Activated naive CD8-positive, alpha-beta T cell treated with anti-CD3 and anti-CD28 coated beads, Interleukin-2, amount 10 ng/mL, durations not matched to agents 7 days and 5 days (primary cell): ENCODE measurements at places on chromosomes 1 and 21. TPM values are rescaled to one million over a fixed set of nuclear protein-coding genes. Genes with fewer than 3 reads are reported as not detected.
A peak's percentile ranks its signal among the peaks of the same experiment; 100 is the strongest.

SLFNL1 gene
- 0.60 TPM for total RNA-seq

GRCh38 chr1:214004795-214005194 lies 17.0 kb downstream of the PROX1 start:
- no peak for DNase-seq

DNA sequence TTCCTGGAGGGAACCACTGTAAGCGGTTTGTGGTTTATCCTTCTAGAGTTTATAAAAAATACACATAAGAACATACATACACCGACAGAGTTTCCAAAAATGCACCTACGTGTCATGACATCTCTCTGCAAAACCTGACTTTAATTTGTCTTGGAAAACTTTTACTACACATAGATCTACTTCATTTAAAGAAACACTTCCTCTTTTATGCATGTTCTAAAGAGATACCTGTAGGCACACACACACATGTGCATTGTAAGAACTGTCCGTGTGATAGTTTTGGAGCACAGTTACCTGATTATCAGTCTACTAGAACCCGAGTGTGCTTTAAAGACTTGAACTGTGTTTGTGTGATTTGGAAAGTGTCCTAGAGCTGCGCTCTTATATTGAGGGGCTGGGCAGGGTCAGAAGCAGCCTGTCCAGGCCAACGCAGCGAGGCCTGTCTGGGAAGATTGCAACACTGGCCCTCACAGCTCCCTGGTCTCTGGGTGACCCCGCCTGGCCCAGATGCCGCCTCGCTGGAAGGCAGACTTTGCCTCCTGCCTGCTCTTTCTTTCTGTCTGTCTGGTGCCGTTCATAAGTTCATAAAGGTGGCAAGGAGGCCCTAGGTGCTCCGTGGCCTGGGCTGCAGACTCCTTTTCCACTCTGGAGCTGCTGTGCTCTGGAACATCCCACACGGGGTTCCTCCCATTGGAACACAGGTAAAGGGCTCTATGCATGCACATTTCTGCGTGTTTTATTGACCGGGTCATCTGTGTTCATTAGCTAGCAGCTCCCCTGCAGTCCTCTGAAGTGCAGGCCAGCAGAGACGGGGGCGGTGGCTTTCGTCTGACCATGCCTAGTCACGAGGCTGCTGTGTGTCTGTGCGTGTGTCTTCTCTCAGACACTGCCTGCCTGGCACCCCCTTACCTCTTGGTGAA lies 46.3 kb downstream of the AGPAT3 start:
- DNase-seq, result no peak

DNA sequence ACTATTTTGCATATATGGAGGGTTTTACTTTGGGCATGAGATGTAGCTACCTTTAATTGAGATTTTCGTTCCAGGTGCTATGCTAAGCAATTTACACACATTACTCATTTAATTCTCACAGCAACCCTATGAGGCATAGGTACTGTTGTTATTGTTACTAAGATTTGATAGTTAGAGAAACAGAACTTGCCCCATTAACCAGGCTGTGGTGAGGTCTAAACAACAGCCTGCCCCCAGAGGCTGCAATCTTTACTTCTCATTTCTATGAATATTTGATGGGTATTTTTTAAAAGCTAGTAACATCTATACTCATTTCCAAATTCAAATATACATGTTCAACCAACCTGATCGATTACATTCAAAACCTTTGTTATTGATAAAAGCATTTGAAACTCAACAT lies 155.6 kb downstream of the GALNT2 start:
- DNase-seq, result no peak

GRCh38 chr1:26477446-26478152 lies 5.4 kb downstream of the HMGN2 start:
- no peak for DNase-seq

DPT gene
- not detected for total RNA-seq

UMODL1 gene
- total RNA-seq, result 0.30 TPM

- no peak for DNase-seq
Observed at GRCh38 chr1:194355488-194356106, 1169.2 kb upstream of the B3GALT2 start.

GRCh38 chr1:201945157-201945556 lies 1.2 kb downstream of the LMOD1 start:
- no peak for DNase-seq

- peak; percentile 46 for DNase-seq
Observed at GRCh38 chr1:41282679-41283317, 40.7 kb upstream of the SCMH1 start.

KLHL21 gene
- total RNA-seq, result 39.0 TPM

DNA sequence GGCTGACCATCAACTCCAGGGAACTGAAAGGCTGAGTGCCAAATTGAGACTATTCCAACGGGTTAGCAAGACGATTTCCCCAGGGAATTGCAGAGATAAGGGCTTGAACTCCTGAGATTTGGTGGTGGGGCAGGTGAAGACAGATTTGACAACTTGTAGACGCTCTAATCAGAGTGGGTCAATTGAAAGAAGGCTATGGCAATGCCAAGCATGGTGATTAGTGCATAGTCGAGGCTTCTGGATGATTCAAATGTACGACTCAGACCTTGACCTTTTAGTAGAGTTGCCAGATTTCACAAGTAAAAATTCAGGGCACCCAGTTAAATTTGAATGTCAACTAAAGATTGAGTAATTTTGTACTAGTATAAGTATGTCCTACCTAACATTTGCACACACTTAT lies 302.1 kb upstream of the SPAG17 start:
- no peak for DNase-seq

- DNase-seq, result no peak
Observed at GRCh38 chr1:21734526-21734925, 48.4 kb downstream of the USP48 start.

GRCh38 chr1:223330466-223330865 lies 33.5 kb downstream of the SUSD4 start:
- no peak for DNase-seq

DNA sequence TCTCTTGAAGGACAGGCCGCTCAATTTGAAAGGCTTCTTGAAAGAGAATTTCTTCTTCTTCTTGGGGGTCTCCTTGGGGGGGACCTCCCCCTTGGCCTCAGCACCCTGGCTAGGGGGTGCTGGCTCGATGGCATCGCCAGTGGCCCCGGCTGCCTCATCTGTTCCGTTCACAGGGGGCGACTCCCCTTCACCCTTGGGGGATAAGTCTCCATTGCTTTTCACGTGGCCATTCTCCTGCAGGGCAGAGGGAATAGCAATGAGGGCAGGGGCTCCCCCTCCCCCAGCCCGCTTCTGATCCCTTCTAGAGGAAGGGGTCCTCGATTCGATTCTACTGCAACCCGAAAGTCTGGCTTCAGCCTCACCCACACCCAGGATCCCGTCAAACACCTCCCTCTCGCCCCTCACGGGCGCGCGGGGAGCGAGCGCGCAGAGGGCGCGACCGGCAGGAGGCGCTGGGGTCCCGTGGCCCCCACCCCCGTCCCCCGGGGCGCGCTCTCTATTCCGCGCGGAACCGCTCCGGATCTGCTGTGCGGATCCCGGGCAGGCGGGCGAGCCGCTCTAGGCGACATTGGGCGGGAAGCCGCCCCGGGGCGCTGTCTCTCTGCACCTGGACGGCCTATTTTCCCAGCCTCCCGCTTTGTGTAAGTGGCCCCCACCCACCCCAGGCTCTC lies 1.0 kb downstream of the MARCKSL1 start:
- DNase-seq, result peak; percentile 74

GRCh38 chr1:181092883-181093458 lies 4.5 kb downstream of the IER5 start:
- DNase-seq, result no peak

DNA sequence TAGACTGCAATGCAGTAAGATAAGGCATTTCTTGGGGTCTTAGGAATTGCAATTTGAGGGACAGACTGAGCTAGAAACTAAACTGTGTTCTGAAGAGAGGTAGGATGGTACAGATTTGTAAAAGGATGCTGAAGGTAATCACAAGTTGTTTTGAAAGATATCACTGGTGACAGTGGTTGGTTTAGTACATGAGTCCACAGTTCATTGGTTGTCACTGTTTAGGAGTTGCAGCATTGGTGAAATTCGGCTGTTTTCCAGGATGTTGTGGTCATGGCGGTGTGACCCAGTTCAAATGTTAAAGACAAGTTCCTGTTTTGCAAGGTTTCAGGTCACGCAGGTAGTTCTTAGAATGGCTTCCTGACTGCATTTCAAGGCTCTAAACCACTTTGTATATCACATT lies 292.8 kb upstream of the B3GALT2 start:
- peak; percentile 70 for DNase-seq

DNA sequence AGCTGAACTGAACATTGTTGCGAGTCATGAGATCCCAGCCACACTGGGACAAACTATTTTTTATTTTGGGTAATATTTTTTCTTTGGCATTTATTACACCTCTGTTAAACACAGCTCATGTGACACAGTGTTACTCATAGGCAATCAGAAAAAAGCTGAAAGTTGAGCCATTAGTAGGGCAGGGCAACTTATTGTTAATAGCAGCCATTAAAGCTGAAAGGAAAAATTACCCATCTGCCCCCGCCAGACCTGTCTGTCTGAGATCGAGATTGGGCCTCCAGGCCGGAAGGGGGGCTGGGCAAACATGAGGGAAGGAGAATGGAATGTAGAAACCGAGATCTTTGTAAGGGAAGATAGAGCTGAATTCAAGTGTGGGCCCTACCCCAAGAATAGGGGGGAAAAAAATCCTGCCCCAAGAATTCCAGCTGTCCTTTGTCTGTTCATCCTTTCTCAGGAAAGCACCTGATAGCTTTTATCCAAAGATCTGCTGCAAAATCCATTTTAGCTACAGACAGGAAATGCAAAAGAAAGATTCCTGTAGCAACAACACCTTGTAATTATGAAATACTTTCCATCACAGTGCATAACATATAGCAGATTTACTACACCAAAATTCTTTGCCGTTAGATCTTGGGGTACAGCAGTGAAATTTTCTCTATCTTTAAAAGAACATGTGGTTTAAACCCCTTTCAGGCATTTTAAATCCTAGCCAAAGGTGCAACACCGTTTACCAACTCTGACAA lies 212.8 kb downstream of the PBX1 start:
- DNase-seq, result no peak

GRCh38 chr1:241591317-241591716 lies 48.9 kb downstream of the CHML start:
- DNase-seq, result no peak

- DNase-seq, result no peak
Observed at GRCh38 chr1:42463921-42464320, 835 bp downstream of the CCDC30 start.

CTSS gene
- 106 TPM for total RNA-seq

DNA sequence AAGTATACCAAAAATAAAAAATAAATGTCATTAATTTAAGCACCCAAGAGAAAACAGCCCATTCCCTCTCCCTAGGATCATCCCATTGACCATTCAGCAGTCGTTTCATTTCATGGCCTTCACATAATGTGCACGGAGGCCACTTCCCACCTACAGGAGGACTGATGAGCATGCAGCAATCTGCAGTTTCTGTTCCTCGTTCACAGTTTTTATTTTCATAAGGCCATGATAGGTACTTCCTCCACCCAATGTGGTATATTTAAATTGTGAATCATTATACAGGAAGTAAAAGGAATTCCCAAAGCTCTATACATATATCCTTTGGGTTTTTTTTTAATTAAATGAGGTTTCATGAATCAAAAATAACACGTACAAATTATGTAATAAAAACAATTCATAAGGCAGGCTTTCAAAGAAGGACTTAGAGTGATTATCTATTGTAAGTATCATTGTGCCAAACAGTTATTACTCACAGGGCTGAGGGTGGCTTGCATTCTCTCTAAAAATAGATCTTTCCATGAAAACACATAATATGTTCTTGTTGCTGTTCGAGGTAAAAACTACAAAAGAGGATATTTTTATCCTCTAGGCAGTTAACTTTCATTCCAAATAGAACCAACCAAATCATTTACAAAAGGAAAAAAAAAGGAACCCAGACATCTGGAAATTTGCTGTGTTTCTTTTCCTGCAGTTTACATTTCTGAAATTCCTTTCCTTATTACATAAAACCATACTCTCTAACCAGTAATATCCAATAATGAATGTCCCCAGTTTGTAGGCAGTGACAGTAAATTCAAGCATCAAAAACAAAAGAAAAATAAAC lies 27.5 kb upstream of the SLC44A3 start:
- DNase-seq, result no peak

GRCh38 chr1:23906731-23907130 lies 6.4 kb downstream of the CNR2 start:
- DNase-seq, result no peak

DNA sequence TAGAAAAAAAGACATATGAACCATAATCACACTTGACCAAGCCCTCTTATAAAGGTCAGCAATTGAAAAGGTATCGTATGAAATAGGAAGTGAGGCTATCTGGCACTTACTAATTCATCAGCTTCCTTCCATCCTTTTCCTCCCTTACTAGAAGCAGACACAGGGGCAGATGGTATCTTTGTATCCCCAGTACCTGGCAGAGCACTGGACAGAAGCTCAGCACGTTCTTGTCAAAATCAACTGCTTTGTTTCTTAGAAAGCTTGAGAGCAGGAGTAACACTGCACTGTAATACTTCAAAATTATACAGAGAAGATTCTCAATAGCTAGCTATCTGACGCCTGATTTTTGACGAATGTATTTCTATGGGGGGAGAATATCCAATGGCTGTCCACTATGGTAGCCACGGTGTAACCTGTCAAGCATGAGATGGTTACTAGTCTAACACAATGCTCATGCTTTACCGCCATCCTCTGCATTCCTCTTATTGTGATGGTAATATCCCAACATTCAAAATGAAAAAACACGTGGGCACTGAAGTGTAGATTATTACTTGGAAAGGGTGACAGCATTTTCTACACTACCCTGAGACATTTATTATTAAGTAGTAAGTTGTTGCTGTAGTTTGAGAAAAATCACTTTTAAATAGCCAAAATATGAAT lies 175.6 kb downstream of the SIPA1L2 start:
- DNase-seq, result no peak

GRCh38 chr1:212873518-212873917 lies 15.4 kb downstream of the FLVCR1 start:
- DNase-seq, result no peak

GRCh38 chr1:23394181-23394580 lies 24.5 kb upstream of the ZNF436 start:
- DNase-seq, result no peak

- DNase-seq, result no peak
Observed at GRCh38 chr1:223298701-223299100, 65.3 kb downstream of the SUSD4 start.

- no peak for DNase-seq
Observed at GRCh38 chr1:150210091-150210490, 25.8 kb downstream of the ANP32E start.
